ENCODE measurements at places on chromosomes 6 and 20. TPM values are rescaled to one million over a fixed set of nuclear protein-coding genes. Genes with fewer than 3 reads are reported as not detected.
A peak's percentile ranks its signal among the peaks of the same experiment; 100 is the strongest.

DNA sequence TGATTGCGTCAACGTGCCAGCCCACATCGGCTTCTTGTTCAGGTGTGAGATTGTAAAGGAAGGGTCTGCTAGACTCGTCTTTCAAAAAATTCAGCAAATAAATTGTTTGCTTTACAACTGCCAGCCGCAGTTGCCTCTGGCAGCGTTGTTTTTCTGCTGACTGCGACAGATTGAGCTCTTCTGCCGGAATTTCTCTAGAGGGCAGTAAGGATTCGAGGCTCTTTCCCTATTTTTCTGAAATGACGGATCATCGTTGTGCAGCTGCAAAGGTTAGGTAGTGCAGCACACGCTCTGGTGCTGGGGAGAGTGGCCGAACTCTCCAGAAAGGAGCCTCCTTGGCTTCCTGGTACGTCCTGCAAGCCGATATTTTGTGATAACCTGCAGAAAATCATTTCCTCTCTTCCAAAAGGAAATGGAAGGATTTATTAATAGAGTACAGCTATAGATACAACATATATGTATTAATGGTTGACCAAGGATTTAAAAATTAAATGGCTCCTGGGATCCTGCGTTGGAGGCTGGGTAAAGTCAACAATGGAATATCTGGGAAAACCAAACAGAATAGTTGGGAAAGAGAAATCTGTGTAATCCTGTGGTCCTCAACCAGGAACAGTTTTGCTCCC, 121.9 kb upstream of the ZFP64 start:
- no peak for DNase-seq

- peak; percentile 57 for DNase-seq
Measured at GRCh38 chr20:420166-420620, 12.1 kb downstream of the RBCK1 start.

DNA sequence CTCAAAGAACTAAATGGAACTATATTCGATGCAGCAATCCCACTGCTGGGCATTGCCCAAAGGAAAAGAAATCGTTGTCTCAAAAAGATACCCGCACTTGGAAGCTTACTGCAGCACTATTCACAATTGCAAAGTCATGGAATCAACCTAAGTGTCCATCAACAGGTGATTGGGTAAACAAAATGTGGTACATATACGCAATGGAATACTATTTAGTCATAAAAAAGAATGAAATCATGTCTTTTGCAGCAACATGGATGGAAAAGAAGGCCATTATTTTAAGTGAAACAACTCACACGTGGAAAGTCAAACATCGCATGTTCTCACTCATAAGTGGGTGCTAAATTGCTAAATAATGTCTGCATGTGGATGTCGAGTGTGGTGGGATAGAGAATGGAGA, 70.9 kb upstream of the MPC1 start:
- DNase-seq = no peak

- DNase-seq = no peak
Measured at GRCh38 chr6:53014744-53015143, 19.7 kb upstream of the GSTA4 start.

DNA sequence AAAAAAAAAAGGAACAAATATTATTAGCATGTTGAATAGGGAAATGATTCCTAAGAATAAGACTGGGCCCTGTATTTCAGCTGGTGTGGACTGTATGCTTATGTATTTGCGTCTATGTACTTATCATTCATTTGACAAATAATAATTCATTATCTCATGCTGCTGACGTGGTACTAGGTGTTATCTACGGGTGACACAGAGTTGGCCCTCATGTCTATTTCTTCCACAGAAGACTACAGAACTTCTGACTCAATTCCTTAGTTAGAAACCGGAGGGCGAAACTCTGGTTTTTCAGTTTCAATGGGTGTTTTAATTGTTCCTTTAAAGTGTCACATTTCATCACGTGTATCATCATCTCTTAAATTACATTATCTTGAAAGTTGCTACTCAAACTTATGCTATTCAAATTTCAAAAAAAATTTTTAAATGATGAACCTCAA, 305.9 kb downstream of the CLIC5 start:
- DNase-seq = no peak

DNA sequence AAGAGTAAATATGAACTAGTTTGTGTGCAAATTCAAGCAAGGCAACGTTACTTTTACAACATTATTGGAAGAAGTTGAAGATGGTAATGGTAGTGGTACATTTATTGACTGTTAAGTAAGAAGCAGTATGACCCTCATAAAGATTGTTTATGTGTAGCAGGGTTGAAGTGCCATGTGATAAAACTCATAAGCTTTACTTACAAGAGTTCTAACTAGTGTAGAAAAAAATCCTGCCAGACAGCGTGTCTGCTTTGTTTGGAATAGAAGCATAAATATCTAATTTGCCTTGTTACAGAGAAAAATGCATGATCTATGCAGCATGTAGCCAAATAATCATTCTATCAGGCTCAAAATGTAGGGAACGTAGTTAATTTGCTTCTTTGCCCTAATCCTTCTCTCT, 450.8 kb upstream of the SOX4 start:
- DNase-seq = no peak

DNA sequence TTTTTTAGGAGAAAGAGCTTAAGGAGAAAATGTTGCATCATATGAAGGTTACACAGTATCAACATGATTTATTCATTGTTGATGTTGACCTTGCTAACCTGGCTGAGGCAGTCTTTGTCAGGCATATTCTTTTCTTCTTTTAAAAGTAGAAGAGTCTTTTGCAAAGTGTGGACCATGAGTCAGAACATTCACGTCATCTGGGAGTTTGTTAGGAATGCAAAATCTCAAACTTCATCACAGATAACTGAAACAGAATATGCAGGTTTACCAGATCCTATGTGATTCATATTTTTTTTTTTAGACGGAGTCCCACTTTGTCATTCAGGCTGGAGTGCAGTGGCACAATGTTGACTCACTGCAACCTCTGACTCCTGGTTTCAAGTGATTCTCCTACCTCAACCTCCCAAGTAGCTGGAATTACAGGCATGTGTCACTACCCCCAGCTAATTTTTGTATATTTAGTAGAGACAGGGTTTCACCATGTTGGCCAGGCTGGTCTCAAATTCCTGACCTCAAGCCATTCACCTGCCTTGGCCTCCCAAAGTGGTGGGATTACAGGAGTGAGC, 530.4 kb upstream of the BTBD3 start:
- no peak for DNase-seq

- DNase-seq = no peak
Measured at GRCh38 chr20:59955131-59955796, 3.0 kb upstream of the CDH26 start.

DNA sequence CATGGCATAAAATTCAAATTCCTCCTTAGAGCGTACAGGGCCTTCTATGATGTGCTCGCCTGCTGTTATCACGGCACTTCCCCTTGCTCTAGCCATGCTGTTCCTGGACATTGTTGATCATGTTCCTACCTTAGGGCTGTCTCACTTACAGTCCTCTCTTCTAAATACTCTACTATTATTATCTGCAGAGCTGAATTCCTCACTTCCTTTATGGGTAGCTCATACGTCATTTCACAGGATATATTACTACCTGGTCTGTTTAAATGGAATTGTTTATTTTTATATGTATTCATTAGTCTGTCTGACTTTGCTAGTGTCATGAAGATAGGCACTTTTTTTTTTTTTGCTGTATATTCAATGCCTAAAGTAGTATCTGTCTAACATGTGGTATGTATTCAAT, 94.7 kb upstream of the FLRT3 start:
- no peak for DNase-seq

GRCh38 chr6:12586721-12587480, 129.7 kb upstream of the PHACTR1 start:
- no peak for DNase-seq

GRCh38 chr6:82693094-82693493, 329.5 kb downstream of the TPBG start:
- no peak for DNase-seq

DNA sequence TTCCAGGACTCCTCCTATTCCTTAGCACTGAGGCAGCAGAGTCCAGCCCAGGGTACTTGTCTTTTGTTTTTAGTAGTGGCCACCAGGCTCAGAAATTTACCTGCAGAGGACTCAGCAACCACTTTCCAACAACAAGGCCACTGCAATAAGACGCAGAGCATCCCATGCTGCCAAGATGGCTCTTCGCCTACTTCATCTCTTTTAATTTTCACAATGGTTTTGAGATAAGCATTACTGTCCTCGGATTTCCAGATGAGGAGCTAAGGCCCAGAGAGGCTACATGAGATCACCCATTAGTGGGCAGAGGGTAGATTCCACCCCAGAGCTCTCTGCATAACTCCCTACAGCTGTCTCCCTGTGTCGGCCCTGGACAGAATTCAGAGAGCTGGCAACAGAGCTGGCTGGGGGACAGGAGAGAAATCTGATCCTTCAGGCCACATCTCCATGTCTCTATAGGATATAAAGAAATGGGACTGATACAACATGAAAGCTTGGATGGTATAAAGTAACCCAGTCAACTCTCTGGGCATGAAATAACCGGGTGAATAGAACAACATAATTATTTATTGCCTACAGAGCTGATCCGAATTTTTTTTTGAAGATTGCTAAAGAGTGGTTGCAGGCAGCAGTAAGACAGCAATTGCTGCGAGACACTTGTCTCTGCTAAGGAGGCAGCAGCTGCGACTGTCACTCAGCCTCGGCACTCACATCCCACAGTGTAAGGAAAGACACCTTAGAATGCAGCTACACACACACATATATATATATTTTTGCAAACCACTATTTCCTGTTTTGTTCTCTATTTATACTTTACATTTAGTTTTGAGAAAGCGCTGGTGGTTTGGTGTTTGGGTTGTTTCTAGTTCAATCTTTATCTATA, 37.2 kb downstream of the SCML4 start:
- peak; percentile 17 for DNase-seq

DNA sequence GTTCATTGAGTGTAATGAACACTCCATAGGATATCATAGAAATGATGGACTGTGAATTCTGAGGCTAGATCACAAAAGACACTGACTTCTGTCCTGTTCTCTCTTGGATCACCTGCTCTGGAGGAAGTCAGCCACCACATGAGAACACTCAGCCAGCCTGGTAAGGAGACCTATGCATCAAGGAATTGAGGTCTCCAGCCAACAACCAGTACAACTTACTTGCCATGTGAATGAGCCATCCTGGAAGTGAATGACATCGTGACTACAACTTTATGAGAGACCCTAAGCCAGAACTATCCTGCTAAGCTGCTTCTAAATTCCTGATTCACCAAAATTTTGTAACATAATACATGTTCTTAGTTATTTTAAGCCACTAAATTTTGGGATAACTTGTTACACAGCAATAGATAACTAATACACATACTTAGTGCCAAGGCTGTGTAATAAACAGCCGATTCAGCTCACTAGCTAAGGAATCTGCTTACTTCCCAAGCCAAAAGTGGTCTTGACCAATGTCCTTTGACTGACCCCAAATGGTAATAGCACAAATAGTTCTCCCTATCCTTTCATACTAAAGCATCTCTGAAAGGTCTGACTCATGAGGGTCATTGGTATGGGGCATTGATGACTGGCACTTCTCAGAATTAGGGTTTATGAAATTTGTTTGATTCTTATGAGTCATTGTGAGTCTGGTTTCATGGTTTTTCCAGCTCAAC, 6.9 kb upstream of the CTNNBL1 start:
- DNase-seq = no peak

GRCh38 chr6:84411060-84411629, 183.7 kb upstream of the CEP162 start:
- DNase-seq = no peak

DNA sequence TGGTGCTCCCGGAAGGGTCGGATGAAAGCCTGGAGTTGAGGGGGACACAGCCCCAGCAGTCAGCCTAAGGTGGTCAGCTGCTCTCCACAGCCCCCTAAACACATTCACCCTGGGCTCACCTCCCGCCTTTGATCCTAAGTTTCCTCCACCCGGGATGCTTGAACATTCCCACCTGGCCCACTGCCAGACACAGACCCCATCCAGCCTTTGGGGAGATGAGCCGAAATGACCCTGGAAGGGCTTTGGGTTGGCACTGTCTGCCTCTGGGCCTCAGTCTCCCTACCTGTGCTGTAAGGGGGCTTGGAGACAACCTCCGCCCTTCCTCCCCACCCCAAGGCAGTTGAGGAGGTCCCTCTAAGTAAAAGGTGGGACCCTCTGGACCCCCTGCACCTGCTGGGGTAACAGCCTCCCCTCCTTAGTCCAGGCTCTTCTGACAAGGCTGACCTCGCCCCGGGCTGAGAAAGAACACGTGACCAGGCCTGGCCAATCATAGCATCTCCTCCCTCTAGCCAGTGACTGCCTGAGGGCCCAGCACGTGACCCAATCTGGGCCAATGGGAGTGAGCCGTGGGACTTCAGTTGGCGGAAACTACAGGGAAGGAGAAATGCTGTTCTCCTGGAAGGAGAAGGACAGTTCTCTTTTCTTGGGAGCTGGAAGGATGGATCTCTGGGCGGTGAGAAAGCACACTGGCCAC, 16.9 kb upstream of the UBE2V1 start:
- no peak for DNase-seq

DNA sequence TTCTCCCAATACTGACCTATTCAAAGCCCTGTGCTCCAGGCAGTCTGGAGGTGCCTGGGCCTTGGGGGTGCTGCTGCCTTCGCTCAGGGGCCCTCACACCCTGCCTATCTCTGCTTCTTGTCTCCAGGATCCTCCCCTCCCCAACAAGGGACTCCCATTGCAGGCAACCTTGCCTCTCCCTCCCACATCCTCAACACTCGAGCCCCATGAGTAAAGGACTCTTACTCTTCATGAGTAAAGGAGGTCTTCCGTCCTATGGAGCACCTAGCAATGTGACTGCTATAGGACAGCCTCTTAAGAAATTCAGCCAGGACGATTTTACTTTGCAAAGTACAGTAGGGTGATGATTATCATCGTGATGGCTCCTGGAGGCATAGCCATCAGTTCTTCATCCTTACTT, 24.5 kb downstream of the PLEKHG1 start:
- DNase-seq = no peak

SNAP91 gene
- not detected for total RNA-seq

DDX43 gene
- 2.6 TPM for total RNA-seq

AFDN gene
- total RNA-seq = 249 TPM

HLA-DQA1 gene
- 3.2 TPM for total RNA-seq

ECT2L gene
- total RNA-seq = not detected

DEFB126 gene
- total RNA-seq = not detected

PRKN gene
- total RNA-seq = 12.3 TPM

CLDN20 gene
- total RNA-seq = not detected

FABP7 gene
- total RNA-seq = 0.48 TPM

Data from transverse colon (tissue), 4 donors.